ENCODE measurements at places on chromosomes 5 and 9. TPM values are rescaled to one million over a fixed set of nuclear protein-coding genes. Genes with fewer than 3 reads are reported as not detected.

Gene CRB2
- polyA plus RNA-seq = 29.9 TPM

DNA sequence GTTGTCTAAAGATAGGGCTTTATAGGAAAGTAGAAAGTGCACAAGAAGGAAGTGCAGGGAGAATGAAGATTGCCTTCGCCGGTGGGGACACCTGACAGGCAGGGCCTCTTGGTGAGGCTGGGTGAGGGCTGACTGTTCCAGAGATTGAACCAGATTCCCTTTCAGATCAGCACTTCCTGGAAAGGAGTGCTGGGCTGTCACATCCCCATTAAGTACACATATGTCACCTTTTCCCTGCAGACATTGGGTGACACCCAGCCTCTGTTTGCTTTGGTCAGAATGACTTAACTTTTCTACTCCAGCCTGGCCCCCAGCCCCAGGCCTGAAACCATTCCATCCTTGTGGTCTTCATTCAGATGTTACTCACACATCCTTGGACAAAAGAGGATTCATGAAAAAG, 7.4 kb upstream of the SHROOM1 start:
- DNase-seq = no peak

DNA sequence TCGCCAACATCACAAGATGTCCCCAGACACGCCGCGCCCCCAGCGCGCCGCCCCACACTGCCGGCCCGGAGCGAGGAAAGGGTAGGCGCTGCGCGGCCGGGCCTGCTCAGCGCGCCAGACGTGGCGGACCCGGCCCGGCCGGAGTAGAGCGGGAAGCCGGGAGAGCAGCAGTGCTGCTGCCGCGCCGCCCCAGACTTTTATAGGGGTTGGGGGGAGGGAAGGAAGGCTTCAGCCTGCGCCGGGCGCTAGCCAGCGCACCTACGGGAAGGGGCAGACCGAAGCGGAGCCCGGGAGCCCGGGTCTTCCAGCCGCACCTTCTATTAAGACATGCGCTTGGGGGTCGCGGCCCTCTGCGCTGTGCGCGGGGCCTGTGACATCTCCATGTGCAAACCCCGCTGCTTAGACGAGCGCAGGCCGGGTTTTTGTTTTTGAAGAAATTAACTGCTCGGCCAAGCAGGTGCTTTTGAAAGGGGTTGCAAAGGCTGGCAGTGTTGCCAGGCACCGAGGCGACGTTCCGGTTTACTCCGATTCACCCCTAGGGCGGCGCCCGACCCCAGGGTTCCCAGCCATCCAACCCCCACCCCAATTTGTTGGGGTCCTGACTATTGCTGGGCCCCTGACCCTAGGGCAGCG, 353 bp upstream of the PAX5 start:
- no peak for DNase-seq

GRCh38 chr9:107292821-107293542, 9.9 kb downstream of the RAD23B start:
- no peak for DNase-seq

DNA sequence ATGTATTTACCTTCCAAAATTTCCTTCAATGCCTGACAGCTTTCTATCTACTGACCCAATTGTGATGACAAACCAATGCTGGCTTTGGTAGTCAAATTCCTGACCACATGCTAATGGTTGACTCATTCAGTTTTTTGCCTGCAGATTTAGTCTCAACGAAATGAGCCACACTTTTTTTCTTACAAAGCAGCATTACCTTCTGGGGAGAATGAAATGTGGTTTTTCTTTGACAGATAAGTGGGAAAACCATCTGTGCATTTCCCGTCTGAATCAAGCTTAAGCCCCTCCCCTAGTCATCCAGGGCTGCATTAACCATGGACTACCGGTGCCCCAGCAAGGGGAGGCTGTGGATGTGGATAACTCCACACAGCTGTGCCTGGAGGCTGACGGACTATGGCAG, 99.6 kb upstream of the TAF11L2 start:
- DNase-seq = no peak

GRCh38 chr5:158843305-158843704, 256.4 kb downstream of the EBF1 start:
- DNase-seq = no peak

GRCh38 chr5:151740336-151740942, 18.0 kb downstream of the ATOX1 start:
- DNase-seq = peak; percentile 82

Gene DNAJA1
- 268 TPM for polyA plus RNA-seq

DNA sequence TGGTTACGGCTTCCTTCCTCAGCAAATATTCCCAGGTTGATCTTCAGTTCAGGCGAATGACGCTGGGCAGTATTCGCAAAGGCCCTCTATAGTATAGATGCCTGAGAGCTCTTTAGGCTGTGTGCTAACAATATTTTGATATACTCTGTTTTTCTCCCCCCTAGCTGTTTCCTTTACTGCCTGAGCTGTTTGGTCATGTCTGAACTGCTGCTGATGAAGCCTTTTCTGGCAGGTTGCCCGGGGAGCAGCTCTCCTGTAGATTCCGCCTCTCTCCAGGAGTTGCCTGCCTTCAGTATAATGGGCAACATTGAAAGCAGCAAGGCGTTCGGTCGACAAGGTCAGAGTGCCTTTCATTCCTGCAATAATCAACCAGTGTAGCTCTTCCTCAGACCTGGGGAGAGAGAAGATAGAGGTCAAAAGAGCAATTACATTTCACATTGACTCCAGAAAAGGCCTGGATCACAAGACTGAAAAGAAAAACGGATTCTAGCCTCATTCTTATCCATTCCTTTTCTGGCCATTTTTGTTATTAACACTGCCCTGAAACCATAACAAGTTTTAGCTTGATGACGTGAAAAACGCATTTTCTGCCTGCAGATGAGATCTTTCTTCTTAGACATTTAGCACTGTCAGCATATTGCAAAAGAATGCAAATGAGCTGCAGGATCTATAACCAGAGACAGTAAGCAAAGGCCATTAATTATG, 60.1 kb upstream of the ZNF608 start:
- DNase-seq = peak; percentile 87

DNA sequence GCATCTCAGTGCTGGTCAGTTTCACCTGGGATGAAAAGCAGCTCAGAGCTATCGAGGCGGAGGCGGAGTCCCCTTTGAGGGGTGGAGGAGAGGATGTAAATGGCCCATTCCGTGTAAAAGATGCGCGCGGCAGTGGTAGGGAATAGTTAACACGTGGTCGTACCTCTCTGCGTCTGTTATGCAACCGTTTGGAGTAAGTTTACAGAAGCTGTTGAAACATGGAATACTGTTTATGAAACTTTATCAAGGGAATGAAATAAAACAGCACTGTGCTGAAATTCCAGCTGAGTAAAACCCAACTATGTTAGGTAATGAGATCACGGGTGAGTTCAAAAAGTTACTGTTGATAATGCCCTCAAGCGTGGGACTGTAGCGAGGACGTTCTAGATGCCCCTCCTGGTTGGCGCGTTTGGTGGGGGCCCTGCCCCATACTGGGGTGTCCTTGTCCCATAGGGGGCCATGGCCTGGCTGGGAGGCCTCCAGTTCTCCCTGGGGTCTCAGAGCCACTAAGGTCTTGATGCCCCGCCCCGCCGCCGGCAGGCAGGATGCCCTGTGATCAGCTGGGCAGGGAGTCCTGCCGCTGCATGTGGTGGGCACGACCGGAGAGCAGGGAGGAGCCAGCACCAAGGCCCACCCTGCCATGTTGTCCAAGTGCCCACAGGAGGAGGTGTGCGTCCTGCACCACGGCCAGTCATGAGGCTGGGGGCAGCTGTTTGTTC, 90.9 kb downstream of the COL5A1 start:
- DNase-seq = no peak

Gene HMCN2
- polyA plus RNA-seq = 1.2 TPM

Data from renal pelvis (tissue), 12 donors.